PC-9 (cell line): ENCODE measurements at places on chromosomes 3 and 15. TPM values are rescaled to one million over a fixed set of nuclear protein-coding genes. Genes with fewer than 3 reads are reported as not detected.

The ACKR2 gene
- total RNA-seq, result 1.0 and 2.9 TPM in 2 replicates

The GOLGA8R gene
- total RNA-seq, result 0.90 and 1.4 TPM in 2 replicates

DNA sequence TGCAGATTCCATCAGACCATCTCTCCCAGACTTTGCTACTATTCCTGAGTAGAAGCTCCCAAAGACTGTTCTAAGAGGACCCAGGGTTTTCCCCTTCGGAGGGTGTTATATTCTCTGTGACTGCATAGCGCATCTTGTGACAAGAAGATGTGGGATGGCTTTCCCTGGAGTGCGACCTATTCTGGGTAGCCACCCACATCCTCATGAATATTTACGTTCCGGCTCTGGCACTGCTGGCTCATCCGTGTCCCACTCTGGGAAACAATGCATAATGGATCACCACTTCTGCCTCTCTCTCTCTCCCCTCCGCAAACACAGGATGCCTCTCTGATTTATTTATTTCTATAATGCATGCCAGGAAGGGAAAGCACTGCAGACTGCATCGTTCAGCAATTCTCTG, 166.1 kb downstream of the PYDC2 start:
- no peak for DNase-seq

DNA sequence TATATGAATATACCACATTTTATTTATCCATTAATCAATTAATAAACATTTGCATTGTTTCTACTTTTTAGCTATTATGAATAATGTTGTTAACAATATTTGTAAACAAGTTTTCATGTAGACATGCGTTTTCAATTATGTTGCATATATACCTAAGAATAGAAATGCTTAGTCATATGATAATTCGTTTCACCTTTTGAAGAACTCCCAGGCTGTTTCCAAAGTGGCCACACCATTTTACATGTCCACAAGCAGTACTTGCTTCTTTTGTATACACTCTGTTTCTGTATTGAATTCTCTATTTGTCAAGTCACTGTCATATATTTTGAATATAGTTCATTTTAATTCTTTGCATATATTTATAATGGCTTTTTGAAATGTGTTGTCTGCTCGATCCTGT, 206.9 kb upstream of the ZBTB20 start:
- no peak for DNase-seq

- no peak for DNase-seq
Observed at GRCh38 chr15:46660096-46660842, 1025.4 kb downstream of the SQOR start.

DNA sequence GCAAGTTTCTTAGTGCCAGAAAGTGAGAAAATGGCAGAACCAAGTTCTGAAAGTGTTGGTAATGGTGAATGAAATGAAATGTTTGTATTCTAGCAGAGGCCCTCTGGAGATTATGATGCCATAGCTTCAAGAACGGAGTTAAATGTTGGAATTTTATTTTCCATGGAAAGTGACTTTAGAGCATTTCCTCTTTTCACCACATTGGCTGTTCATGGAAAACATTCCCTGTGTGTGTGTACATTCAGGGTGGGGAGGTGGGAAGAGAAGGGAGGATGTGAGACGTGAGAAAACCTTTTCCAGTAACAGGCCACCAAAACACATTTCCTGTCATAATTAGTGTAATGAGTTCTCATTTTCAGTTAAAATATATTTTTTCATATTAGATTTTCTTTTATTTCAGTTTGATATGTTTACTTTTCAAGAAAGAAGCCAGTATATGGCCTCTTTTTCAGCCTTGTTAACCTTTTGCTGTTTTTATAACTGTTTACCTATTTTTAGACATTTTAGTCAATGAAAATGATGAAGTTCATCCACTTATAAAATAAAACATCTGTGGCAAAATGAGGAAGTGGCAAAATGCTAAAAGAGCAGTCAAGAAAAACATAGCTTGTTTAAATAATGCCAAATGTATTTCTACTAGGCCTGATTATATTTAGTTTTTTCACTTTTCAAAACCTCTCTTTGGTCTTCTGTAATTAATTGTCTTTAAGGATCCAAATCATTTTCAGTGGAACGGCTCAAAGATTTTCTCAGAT, 21.6 kb downstream of the SAMMSON start:
- no peak for DNase-seq

DNA sequence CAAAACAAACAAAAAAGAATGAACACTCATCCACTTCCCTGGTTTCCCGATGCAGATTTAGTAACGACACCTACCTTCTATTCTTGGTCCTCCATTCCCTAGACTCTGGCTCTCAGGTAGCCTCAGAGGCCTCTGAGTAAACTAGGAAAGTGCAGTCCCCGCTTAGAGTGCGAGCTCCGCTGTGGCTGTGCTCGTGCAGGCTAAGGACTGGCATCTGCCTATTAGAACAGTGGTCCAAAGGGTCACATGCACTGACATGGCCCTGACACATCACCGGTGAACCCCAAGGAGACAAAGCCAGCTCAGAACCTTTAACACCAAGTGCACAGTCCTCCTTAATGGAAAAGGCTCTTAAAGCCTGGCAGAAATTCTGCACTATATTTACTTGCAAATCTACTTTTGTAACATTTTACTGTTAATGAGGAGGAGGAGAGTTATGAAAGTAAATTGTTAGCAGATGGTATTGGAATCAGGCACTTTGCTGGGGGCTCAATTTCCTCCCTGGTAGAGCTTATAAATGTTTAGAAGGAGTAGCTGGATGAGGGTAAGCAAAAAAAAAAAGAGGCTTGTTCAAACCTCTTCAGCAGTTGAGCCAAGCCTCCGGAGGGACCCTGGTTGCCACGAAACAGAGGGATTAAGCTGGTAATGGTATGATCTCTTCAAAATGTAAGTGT, 31.1 kb downstream of the VGLL4 start:
- no peak for DNase-seq

GRCh38 chr15:64857421-64857820, 15.7 kb downstream of the PLEKHO2 start:
- DNase-seq, result peak; percentile 49

DNA sequence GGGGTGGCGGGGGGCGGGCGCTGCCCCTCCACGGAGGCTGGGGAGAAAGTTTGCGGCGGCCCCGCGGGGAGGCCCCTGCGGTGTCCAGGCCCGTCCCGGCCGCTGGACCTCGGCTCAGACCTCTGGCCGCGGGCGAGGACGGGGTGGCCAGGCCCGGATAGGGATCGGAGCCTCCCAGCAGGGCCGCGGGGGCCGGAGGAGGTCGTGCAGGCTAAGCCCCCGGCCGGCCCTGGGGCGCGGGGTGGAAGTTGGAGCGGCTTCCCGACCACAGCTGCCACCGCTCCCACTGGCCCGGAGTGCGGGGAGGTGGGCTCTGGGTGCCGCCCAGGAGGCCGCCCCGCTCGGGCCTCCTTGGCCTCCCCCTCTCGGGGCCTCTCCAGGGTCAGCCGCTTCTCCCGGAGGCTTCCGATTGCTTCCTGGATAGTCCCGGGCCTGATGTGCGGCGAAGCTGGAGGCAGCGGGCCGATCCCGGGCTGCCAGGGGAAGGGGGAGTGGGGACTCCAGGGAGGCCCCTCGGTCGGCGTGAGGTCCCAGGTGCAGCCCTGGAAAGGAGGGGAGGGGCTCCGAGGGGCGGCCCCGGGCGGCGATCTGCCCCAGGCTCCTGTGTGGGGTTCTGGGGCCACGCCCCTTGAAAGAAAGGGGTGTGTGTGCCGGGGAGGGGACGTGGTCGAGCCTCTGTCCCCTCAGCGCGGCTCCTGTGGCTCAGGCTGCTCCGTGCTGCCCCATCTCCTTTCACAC, 907 bp downstream of the PLXNA1 start:
- DNase-seq, result peak; percentile 66

- no peak for DNase-seq
Observed at GRCh38 chr3:76131396-76132153, 346.2 kb upstream of the ZNF717 start.
